ENCODE measurements at places on chromosomes 1 and 21. TPM values are rescaled to one million over a fixed set of nuclear protein-coding genes. Genes with fewer than 3 reads are reported as not detected.

The KRTAP19-3 gene
- total RNA-seq = 17.1 TPM

The PCP4 gene
- 0.83 TPM for total RNA-seq

The S100A9 gene
- 53.2 TPM for total RNA-seq

The PI4KB gene
- total RNA-seq = 48.6 TPM

The ITGB2 gene
- total RNA-seq = 21.5 TPM

The ESRRG gene
- 6.8 TPM for total RNA-seq

The MCOLN2 gene
- total RNA-seq = 1.9 TPM

The CYP4A11 gene
- total RNA-seq = not detected

The OR2AK2 gene
- not detected for total RNA-seq

The HLX gene
- 3.4 TPM for total RNA-seq

The AADACL4 gene
- not detected for total RNA-seq

The TNFRSF18 gene
- total RNA-seq = 20.4 TPM

DNA sequence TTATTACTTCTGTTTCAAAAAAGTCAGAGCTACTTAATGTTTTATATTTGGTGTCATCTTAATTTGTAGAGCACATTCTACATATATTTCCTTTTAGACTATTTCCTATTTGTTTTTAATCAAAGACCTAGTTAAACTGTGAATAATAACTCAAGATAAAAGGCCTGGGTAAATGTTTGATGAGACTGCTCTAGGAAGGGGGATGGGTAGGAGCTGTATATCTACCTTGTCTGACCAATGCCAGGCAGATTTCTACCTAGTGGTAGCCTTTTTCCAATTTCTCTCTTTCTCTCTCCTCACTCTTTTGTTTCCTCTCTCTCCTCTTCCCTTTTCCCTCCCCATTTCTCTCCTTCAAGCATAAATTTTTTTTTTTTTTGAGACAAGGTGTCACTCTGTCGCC, 31.9 kb upstream of the IVNS1ABP start:
- no peak for DNase-seq

DNA sequence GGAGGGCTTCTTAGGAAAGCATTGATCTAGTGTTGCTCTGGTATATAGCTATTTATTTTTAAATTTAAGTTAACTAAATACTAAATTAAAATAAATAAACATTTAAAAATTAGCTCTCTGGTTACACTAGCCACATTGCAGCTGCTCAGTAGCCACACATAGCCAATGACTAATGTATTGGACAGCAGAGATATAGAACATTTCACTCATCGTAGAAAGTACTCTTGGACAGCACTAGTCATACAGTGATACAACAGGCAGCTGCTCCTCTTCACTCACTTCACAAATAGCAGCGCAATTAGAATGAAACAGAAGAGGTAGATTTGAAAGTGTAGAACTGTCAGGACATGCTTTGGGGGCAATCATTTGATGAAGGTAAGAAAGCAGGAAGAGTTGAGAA, 245.4 kb downstream of the PBX1 start:
- no peak for DNase-seq

- no peak for DNase-seq
Observed at GRCh38 chr21:34086887-34087306, 13.5 kb downstream of the MRPS6 start.

DNA sequence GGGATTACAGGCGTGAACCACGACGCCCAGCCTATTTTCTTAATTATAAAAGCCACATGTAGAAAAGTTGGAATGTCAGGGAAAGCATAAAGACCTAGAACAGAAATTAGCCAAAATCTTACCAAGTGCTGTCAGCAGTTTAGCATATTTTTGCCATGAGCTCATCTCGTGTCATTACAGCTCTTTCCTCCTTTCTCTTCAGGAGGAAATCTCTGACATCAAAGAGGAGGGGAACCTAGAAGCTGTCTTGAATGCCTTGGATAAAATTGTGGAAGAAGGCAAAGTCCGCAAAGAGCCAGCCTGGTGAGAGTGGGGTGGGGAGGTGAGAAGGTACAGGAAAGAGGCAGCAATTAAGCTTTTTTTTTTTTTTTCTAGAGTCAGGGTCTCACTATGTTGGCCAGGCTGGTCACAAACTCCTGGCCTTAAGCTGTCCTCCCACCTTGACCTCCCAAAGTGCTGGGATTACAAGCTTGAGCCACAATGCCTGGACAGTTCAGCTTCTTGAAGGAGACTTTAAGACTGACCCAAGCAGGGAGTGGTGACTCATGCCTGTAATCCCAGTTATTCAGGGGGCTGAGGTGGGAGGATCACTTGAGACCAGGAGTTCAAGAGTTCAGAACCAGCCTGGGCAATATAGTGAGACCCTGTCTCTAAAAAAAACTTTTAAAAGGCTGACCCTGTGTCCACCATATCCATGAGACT, 8.4 kb upstream of the BGLAP start:
- no peak for DNase-seq

GRCh38 chr1:213138391-213138790, 87.3 kb downstream of the RPS6KC1 start:
- no peak for DNase-seq

DNA sequence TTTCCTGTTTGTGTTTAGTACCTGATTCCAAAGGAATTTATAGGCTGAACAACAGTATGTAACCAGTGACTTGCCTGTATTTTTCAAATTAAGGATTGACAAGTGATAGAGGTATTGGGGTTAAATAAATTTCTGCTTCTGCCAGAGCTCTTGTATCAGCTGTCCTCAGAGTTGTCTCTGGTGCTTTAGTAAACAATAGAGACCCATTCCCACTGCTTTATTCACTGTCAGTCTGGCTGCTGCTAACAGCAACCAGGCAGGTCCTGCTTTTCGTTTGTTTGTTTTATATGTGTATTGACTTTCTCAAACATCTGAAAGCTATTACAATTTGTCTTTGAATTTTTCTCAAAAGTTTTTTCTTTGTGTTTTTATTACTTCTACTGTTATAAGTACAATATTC, 76.1 kb downstream of the OLFM3 start:
- no peak for DNase-seq

- DNase-seq = no peak
Observed at GRCh38 chr1:152392909-152393308, 21.2 kb downstream of the CRNN start.

GRCh38 chr1:10232163-10232562, 21.8 kb downstream of the KIF1B start:
- peak; percentile 26 for DNase-seq

DNA sequence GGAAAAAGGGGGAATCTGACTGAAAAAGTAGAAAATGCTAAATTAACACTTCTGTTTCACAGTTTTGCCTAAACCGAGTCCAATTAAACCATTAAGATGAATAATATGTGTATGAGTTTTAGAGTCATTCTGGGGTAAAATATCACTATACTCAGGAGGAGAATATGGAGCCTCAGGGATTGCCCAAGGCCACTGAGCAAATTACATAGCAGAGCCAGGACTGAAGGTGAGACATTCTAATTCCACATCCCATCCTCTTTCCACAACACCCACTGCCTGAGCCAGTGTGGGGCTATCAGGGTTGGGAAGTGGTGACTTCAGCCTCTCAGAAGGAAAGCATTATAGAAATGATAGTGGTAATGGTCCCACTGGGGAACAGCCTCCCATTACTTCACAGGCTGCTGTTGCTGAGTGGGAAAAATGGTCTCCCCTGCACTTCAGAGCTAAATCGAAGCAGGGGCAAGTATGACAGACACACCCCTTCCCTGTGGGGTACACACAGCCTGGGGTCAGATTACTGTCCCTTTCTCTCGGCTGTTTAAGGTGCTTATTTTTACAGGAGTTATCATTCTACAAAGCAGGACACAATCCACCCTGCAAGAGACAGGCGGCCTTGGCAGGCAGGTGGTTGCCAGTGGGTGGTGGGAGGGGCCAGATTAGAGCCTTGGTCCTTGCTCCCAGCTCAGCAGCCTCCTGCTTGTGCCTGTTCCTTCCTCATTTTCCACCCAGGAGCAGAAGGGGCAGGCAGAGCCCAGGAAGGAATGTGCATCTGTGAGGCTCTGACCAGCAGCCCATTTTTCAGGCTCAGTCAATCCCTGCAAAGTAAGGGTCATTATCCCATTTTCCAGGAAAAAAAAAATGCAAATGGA, 9.5 kb upstream of the BCAR3 start:
- DNase-seq = no peak

- DNase-seq = no peak
Observed at GRCh38 chr1:192592981-192593708, 17.6 kb downstream of the RGS1 start.

- no peak for DNase-seq
Observed at GRCh38 chr1:166933140-166933539, 42.2 kb downstream of the ILDR2 start.

DNA sequence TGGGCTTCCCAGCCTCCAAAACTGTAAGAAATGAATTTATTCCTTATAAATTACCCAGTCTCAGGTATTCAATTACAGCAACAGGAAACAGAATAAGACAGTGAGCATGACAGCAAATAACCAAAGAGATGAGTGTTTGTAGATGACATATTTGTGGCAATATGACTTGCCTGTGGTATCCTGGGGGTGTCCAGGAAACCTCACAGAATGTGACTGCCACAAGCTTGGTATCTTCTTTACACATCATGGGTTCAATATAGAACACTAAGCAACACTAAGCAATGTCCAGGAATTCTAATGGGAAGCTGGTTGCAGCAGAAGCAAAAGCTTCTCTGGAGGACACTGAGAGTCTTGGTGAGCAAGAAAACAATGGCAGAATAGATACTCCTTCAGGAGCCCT, 236.4 kb upstream of the BEND5 start:
- DNase-seq = no peak

- no peak for DNase-seq
Observed at GRCh38 chr1:39673215-39673614, 1.3 kb upstream of the NT5C1A start.
